Activated T-cell treated with anti-CD3 and anti-CD28 coated beads for 24 hours (primary cell): ENCODE measurements at places on chromosomes 11 and 22.

DNA sequence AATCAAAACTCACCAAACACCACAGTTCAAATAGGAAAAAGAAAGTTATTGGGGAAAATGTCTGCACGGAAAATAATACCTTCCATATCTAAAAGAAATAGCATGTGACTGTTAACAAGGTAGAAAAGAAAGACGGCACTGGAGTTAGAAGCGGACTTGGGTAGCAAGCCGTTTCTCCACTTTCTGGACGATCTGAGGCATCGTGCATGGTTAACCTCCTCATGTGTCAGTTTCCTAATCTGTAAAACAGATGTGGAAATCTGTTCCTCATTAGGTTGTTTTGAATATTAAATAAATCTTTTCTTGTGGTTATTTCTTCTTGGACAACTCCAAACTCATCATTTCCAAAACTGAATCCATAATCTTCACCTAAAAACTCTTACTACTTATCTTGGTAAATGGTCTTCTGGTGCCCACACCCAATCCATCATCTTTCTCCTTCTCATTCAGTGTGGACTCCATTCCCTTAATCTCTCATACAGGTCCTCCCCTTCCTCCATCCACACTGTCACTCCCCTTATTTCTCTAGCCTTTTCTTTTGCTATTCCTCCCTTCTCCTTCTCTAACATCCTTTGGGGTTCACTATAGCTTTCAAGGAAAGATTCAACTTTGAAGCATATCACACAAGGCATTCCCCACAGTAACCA lies 53.5 kb downstream of the VSIG10L2 start:
- no peak for DNase-seq

- DNase-seq, result no peak
These were observed 576 bp upstream of the SC5D start for GRCh38 chr11:121291896-121292494.

GRCh38 chr11:115126092-115126491 lies 378.1 kb downstream of the CADM1 start:
- no peak for DNase-seq

GRCh38 chr11:78347956-78348355 lies 69.7 kb downstream of the GAB2 start:
- no peak for DNase-seq

DNA sequence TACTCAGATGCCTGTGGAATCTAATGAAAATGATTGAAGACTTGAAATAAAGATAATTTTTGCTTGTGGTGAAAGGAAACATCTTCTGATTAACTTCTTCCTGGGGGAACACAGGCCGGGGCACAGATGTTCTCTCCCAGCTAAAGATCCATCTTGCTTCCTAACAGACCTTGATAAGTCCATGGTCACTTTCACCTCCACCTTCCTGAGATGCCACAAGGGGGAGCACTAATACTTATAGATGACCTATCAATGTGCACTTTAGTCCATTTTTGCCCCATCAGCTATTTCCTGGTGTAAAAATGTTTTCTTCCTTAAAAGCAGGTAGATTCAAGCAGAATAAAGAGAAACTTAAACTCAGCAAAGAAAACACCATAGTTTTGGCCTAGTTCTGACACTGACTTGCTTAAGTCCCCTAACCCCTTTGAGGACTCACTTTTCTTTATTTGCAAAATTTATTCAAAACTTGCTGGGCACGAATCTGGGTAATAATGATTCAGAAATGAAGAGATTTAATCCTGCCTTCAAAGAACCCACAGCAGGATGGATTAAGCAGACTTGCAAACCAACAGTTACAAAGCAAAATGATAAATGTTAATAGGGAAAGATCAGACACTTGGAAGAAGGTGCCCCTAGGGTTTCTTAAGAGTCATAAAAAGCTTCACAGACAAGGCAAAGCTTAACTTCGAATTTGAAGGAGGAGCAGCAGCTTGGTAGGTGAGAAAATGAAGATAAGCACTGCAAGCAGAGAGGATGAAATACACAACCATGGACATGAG lies 158.7 kb downstream of the RAB38 start:
- peak; percentile 48 for DNase-seq
